Activated CD4-positive, alpha-beta T cell treated with anti-CD3 and anti-CD28 coated beads, Interleukin-2, amount 10 ng/mL, durations not matched to agents 24 days and 14 days (primary cell): ENCODE measurements at places on chromosomes 13 and 19.
A peak's percentile ranks its signal among the peaks of the same experiment; 100 is the strongest.

DNA sequence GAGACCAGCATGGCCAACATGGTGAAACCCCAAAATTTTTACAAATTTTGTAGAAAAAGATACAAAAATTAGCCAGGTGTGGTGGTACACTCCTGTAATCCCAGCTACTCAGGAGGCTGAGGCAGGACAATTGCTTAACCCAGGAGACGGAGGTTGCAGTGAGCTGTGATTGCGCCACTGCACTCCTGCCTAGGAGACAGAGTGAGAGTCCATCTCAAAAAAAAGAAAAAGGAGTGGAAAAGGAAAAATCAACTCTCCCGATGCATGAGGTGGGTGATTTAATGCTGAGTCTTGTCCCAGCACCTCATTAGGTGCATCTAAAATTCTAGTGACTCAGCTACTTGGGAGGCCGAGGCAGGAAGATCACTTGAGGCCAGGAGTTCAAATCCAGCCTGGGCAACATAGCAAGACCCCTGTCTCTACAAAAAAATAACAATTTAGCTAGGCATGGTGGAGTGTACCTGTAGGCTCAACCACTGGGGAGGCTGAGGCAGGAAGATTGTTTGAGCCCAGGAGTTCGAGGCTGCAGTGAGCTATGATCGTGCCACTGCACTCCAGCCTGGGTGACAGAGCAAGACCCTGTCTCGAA, 19.8 kb downstream of the GTPBP3 start:
- DNase-seq: no peak

DNA sequence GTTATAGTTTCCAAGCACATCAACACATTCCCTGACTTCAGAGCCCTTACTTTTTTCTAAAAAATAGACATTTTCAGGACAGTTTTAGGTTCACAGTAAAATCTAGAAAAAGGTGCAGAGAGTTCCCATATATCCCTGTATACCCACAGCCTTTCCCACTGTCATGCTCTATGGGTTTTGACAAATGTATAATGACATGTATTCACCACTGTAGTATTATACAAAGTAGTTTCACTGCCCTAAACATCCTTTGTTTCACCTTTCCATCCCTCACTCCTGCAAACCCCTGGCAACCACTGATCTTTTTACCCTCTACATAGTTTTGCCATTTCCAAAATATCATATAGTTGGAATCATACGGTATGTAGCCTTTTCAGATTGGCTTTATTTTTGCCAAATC, 15.6 kb downstream of the NAA16 start:
- peak; percentile 17 for DNase-seq

DNA sequence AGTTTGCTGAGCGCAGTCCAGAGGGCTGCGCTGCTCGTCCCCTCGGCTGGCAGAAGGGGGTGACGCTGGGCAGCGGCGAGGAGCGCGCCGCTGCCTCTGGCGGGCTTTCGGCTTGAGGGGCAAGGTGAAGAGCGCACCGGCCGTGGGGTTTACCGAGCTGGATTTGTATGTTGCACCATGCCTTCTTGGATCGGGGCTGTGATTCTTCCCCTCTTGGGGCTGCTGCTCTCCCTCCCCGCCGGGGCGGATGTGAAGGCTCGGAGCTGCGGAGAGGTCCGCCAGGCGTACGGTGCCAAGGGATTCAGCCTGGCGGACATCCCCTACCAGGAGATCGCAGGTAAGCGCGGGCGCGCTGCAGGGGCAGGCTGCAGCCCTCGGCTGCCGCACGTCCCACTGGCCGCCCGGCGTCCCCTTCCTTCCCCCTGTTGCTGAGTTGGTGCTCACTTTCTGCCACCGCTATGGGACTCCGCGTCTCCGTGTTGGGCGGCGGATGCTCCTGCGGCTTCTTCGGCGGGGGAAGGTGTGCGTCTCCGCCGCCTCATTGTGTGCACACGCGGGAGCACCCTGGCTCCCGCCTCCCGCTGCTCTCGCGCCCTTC, 772 bp downstream of the GPC6 start:
- no peak for DNase-seq

DNA sequence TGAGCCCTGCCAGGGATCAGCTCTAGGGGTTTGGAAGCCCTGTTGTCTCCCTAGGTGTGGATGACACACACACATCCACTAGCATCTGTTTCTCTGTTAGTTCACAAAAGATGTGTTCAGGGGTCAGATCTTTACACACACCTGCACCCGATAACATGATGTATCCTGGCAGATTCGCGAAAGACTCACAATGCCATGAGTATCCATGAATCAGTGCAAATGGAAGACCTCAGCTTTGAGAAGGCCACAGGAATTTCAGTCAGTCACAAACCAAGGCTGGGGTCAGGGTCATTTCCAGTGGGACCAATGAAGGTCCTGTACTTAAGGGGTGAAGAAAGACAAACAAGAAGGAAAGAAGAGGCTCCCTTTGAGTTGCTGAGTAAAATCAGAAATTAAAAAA, 898.2 kb downstream of the UQCRFS1 start:
- no peak for DNase-seq

- peak; percentile 95 for DNase-seq
Measured at GRCh38 chr19:10104665-10105508, 1.3 kb upstream of the PPAN start.

- DNase-seq: no peak
Measured at GRCh38 chr13:102940143-102940542, 94.3 kb downstream of the ERCC5 start.

- no peak for DNase-seq
Measured at GRCh38 chr13:42735010-42735409, 46.4 kb upstream of the FAM216B start.

- DNase-seq: no peak
Measured at GRCh38 chr13:88800505-88800904, 1129.3 kb downstream of the SLITRK5 start.

DNA sequence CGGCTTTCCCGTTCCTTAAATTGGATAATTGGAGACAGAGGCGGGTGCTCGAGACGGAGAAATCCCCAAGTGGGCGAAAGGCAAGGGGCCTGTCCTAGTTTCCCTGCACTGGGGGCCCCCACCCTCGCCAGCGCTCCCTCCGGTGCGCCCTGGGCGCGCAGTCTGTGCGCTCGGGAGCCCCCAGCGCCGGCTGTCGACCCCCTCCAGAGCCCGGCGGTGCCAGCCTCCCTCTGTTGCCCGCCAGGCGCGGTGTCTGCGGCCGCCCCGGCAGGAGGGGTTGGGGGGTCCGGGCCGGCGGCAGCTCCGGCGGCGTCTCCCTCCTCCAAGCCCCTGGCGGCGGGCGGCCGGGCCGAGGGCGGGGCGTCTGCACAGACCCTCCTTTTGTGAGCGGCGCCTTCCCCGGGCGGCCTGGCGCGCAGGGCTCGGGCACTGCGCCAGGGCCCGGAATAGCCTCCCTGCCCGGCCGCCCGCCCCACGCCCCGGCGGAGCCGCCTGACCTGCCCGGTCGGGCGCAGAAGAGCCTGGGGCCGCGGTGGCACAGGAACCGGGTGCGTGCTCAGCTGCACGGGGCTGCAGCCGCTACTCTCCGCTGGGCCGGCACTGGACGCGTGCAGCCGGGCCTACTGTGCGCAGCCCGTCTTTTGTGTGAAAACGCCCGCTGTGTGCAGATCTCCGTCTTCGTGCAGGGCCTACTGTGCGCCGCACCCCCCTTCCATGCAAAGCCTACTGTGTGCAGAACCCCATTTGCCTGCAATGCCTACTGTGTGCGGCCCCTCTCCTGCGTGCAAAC, 13.2 kb downstream of the GADD45B start:
- DNase-seq: no peak

GRCh38 chr13:31250435-31250834, 50.7 kb downstream of the B3GLCT start:
- no peak for DNase-seq
